ENCODE measurements at places on chromosomes 4 and X.

DNA sequence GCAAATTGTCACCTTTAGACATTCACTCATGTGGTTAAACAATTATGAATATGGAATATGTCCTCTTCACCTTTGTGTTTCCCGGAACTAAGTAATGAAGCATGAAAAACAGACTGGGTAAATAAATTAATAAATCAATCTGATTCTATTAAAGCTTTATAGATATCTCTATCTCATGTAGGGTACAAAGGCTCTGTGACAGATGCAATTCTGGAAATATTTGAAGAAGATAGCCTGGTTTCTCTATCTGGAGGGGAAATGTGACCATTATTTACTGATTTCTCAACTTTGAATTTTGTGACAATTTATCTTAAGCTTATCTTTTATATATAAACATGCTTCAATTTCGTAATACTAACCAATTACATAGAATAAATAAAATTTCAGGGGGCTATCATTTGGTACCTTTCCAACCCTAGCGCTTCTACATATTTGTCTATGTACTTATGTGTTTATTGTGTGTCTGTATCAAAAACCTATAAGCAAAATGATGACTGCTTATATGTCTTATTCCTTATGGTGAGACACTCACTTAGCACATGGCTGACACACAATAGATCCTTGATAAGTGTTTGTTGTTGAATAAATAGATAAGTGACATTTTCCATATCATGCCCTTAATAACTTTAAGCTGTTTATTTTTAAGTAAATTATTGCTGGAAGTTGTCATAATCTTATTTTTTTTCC lies 9.9 kb downstream of the CTSO start:
- no peak for DNase-seq

DNA sequence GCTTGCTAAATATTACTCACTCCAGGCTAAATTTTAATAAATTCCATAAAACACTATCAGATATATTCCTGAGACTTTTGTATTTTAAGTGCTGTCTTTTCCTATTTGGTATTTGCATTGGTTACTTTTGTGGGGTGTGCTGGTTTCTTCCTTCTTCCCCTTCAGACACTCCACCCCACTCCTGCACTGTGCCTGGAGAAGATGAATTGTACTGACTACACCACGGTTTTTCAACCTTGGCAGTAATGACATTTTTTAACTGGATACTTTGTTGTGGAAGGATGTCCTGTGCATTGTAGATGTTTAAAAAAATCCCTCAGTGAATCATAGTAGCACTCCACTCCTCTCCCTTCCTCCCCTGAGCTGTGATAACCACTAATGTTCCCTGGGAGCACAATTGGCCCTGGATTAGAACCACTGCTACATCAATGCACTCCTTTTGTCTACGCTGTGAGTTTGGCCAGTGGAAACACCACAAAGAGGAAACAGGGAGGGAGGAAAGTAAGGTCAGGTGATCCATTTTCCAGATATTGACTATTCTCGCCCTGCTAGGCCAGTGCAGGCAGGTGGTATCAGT lies 36.3 kb downstream of the SNCA start:
- no peak for DNase-seq

DNA sequence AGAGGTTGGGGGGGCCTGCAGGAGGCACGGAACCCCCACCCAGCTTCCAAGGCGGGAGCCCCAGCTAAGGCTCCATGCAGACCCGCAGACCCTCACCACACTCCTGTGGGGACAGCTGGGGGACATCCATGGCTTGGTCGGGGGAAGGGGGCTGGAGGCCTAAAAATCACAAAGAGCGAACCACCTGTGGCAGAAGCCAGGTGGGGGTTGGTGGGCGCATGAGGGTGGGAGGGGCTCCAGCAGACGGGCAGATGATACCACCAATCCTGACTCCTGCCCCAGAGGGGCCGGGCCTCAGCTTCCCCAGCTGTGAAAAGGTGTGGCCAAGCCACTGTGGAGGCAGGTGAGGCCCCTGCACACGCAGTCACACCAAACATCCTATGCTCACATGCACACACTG lies 111.6 kb downstream of the FAM53A start:
- DNase-seq, result no peak

GRCh38 chr4:76022031-76022430 lies 1.3 kb downstream of the CXCL10 start:
- no peak for DNase-seq

DNA sequence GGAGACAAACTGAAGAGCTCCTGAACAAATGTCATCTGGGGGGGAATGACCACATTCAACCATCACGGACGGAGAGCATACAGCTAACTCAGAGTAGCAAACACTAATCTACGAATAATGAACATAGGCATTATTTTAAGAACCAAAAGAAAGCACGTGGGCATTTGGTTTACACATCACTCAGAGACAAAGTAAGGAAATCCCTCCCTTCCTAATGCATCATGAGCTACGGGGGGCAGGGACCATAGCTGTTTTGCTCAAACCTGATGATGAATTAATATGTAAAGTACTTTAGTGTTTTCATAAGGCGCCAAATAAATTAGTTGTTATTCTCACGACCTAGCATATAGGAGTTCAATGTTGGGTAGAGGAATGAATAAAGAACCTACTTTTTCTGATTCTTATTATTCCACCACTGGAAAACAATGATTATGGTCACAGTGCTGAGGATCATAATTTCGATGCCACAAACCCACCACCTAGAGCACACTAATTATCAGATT lies 11.7 kb upstream of the TMEM156 start:
- no peak for DNase-seq

- no peak for DNase-seq
These were observed 192.9 kb upstream of the TBL1X start for GRCh38 chrX:9271789-9272525.

- no peak for DNase-seq
These were observed 55.9 kb downstream of the EIF4E start for GRCh38 chr4:98873059-98873458.

DNA sequence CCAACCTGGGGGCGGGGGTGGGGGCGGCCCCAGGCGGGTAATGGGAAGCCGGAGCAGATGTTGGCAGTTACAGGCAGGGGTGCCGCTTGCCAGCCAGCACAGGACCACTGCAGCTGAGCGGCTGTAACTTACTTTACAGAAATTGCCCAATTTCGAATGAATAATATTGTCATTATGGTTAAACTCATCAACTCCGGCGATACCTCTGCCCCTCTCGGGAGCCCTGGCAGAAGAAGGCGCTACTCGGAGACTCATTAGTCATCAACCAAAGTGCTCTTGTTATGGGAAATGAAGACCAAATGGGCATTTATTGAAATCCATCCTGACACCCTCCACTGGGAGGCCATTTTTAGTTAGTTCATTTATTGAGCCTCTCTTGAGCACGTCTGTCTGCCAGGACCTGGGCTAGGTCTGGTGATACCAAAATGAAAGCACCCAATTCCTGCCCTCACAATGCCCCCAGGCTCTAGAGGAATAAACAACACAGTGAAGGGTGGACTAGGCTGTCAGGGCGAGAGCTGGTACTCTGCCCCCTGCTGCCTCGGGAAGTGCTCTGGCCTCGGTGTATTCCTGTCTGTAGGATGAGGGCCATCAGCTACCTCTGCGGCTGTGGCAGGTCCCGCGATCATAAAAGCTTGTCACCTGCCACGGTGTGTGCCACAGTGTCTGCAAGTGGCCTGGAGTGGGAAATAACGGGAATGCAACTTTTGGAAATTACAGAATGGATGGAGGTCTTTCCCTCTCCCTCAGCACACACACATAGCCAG lies 159.1 kb upstream of the PSAPL1 start:
- DNase-seq, result no peak

DNA sequence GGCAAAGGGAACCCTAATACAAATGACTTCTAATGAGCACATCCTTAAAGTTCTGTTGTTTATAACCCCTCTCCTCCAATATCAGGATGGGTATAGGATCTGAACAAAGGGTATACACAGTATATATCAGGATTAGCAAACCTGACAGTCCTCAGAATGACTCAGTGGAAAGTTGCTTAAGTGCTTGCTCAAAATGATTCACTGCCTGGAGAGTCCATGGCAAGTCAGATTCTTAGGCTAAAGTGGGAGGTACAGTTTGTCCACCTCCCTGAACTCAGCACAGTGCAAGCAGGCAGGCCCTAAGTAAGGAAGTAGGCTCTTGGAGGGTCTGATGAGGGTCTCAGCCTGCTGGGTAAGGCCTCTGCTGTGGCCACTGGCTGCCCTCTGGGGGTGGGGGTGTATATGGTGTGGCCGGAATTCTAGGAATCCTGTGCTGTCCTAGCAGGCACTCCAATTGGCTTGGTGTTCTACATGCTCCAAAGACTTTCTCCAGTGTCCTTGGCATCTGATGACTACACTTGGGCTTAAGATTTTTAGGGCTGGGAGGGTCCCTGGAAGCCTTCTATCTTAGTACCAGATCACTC lies 54.3 kb downstream of the CHRDL1 start:
- DNase-seq, result no peak

DNA sequence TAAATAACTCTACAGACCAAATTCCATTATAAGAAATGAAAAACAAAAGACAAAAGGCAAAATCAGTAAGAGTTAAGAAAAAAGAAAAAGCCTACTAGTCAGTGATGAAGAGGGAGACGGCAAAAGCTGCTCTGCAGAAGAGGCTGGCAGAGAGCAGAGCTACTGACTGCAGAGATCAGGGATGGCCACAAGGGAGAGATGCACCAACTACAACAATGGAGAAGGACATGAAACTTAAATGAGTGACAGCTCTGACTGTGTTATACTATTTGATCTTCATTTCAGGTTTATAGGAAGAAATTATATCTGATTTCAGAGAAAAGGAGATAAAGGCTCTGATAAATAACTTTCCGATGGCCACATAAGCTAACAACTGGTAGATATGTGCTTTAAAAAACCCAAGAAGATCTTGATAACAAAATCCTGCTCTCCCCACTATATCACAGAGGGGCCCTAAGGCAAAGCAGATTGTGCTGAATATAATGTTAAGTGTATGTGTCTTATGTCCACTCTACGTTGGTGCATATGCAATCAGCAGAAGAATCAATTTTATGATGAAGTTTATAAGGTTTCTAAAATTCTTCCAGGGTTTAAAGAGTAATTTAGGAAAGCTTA lies 58.4 kb upstream of the COX18 start:
- DNase-seq, result no peak

DNA sequence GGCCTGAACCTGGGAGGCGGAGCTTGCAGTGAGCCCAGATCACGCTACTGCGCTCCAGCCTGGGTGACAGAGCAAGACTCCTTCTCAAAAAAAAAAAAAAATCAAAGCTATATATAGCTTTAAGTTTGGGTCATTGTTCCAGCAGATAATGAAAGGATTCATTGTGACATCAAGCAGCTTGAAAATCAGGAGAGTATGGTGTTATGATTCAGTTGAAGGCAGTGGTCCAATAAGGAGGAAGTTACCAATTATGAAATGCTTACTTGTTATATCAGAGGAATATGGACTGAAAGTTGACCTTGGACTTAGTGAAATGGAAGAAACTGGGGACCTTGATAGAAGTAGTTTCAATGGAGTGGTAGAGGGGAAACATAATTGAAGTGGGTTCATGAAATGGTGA lies 140.4 kb upstream of the MAD2L1 start:
- no peak for DNase-seq

DNA sequence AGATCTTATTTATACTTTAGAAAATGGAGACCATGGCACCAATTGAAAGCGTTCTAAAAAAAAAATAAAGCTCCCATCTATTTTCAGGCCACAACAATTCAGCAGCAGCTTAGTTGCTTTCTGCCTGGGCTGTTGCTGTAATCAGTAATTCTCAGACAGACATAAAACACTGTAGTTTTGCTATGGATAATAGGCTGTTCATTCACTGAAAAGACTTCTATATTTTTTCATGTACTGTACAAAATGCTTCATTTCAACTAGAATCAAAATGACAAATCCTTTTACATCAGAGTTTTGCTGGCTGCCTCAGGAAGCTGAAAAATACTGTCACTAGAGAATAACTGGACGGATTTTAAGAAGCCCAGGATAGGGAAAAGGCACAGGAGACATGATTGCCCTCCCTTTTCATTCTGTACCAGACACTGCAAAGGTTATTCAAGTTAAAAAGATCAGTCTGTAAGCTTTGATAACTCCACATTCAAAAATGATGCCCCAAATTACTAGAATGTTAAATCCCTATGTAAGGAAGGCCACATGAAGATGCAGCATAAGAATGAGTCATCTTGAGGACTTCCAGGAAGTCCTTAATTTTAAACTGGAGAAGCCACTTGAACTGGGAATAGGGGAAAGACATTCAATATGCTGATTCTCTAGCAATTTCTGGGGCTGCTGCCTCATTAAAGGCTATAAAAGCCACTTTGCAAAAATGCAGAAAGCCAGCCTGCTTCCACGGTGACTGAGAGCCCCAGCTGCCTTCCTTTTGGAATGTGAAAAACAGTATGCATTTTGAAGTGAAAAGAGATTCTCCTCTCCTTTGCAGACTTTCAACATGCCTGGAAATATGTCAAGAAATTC lies 403.2 kb upstream of the RASGEF1B start:
- DNase-seq, result no peak

DNA sequence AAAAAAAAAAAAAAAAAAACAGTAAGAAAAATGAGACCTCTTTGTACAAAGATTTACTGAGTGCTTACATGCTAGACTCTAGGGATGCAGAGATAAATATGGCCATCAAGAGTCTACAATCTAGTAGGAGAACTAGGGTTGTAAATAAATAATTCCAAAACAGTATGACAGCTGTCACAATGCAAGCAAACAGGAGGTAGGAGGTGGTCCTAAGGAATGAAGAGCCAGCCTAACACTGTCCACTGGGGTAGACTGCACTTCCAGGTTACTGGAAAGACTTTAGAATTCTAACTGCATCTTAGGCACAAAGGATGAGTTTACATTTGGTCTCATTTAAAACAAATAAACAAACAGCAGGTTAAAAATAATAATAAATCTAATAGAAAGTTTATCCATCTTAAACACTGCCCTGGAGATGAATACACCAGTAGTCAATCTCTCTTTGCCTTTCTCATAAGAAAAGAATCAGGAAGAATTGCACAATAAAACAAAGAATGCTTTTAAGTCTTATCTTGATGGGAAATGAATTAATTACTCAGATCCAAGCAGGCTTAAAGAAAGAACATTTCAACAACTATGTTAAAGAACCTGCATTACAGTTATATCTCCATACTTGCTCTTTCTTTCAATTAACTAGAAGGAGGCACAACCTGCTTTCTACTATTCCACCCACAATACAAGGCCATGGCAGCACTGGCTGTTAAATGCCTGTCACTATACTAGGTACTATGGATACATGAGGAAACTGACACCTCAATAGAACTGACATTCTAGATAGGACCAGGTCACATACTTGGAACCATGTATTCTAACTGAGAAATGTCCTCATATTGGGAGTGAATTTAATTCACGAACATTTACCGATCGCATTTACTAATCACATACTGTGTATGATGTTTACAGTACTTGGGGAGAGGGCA lies 12.7 kb downstream of the ADGRA3 start:
- DNase-seq, result no peak

DNA sequence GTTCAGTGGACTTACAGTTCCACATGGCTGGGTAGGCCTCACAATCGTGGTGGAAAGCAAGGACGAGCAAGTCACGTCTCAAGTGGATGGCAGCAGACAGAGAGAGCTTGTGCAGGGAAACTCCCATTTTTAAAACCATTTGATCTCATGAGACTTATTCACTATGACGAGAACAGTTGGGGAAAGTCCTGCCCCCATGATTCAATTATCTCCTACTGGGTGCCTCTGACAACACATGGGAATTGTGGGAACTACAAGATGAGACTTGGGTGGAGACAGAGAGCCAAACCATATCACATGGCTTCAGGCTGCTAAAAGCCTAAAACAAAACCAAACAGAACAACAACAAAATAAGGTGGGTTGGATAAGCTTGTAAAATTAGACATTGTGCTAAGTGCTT lies 194.4 kb upstream of the CPEB2 start:
- no peak for DNase-seq

Measured in NCI-H510A (cell line).